ENCODE measurements at places on chromosomes 13 and 19. TPM values are rescaled to one million over a fixed set of nuclear protein-coding genes. Genes with fewer than 3 reads are reported as not detected.

NCCRP1 gene
- total RNA-seq = not detected

GRCh38 chr13:33069365-33069764 lies 53.1 kb downstream of the KL start:
- no peak for DNase-seq

GRCh38 chr19:16581971-16582343 lies 9.7 kb upstream of the SLC35E1 start:
- DNase-seq = no peak

GRCh38 chr13:107964395-107964794 lies 250.9 kb downstream of the LIG4 start:
- no peak for DNase-seq

Measured in CD4-positive, alpha-beta T cell (primary cell).